ENCODE measurements at places on chromosomes 1 and 21. TPM values are rescaled to one million over a fixed set of nuclear protein-coding genes. Genes with fewer than 3 reads are reported as not detected.

DNA sequence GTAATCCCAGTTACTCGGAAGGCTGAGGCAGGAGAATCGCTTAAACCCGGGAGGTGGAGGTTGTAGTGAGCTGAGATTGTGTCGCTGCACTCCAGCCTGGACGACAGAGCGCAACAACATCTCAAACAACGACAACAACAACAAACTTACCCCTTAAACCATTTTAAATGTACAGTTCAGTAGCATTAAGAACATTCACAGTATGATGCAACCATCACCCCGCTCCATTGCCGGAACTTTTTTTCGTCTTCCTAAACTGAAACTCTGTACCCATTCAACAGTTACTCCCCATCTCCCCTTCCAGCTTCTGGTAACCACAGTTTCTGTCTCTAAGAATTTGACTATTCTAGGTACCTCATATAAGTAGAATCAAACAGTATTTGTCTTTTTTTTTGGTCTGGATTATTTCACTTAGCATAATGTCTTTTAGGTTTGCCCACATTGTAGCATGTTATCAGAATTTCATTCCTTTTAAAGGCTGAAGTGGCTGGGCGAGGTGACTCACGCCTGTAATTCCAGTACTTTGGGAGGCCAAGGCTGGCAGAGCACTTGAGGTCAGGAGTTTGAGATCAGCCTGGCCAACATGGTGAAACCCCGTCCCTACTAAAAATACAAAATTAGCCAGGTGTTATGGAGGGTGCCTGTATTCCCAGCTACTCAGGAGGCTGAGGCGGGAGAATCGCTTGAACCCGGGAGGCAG, 19.6 kb downstream of the CA6 start:
- DNase-seq, result no peak

GRCh38 chr1:23184212-23184934, 15.7 kb upstream of the LUZP1 start:
- peak; percentile 69 for DNase-seq

The AADACL4 gene
- not detected for total RNA-seq

DNA sequence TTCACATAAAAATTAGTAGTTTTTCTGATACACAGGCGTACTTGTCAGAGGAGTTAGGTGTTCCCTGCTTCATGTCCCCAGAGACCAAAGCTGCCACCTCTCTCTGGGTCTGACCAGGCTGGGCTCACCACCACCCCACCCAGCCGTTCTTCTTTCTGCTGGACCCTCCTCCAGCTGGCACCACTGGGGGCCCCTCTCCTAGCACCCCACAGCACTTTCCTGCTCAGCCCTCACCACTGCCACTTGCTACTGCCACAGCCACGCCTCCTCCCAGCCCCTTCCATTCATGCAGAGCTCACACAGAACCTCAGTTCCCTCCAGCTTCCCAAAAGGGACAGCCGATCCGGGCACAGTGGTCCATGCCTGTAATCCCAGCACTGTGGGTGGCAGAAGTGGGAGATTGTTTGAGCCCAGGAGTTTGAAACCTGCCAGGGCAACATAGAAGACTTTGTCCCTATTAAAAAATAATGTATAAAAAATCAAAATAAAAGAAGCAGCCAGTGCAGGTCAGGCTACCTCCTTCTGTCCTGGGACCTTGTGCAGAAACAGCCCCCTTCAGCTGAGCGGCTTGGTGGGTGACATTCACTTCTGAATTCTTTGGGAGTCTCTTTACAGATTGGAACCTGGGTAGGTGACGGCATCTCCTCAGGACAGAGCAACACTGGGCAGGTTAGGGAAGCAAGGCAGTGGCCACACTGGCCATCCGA, 208.3 kb downstream of the TOMM20 start:
- DNase-seq, result no peak

The NBPF4 gene
- not detected for total RNA-seq
